ENCODE measurements at places on chromosomes 7 and 10.

DNA sequence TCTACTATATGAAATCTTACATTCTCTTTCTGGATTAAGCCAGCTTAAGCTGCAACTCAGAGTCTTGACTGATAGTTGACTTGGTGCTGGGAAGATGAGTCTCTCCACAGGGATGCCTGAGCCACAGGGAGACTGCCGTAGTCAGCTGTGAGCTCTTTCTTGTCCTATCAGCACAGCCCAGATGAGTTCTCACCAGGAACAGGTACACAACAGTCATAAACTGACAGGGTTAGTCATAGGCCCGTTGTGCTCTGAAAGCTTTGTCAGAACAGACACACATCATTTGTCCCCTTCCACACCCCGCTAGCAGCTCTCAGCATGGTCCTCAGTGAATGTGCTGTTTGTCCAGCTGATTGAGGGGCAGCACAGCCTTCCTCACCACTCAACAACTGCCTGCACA is 221.6 kb downstream of the RPS24 start:
- DNase-seq, result no peak

DNA sequence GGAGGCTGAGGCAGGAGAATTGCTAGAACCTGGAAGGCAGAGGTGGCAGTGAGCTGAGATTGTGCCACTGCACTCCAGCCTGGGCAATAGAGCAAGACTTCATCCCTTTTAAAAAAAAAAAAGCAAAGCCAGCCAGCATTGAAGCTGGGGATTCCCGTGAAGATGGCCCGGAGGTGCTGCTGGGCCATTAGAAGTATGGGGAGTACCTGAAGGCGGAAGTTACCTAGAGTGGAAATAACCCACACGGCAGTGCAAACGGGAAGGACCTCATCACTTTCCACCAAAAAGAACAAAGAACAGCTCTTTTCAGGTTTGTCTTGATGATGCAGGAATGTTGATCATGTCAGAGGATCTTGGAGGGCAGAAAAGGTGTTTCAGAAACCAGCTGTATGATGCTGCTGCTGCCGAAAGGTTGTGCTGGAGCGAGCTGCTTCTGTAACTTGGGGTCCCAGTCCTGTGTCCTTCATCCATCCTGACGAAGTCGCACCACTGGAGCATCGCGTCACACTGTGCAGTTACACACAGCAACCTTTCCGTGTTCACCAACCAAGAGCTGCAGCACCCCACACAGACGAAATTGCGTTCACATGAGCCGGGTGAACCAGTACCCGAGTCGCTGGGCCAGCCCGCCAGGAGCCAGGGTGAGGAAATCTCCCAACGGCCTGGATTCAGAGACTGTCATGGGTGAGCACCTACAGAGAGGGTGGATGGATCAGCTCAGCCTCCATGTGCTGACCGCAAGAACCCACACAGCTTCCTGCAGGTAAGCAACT is 8.2 kb downstream of the ZFAND2A start:
- DNase-seq, result no peak

- DNase-seq, result no peak
Observed at GRCh38 chr10:7477538-7478334, 66.9 kb upstream of the SFMBT2 start.

- DNase-seq, result no peak
Observed at GRCh38 chr10:80447436-80448190, 6.5 kb upstream of the TSPAN14 start.

- DNase-seq, result no peak
Observed at GRCh38 chr10:48480397-48481374, 124.2 kb downstream of the ARHGAP22 start.

- DNase-seq, result no peak
Observed at GRCh38 chr10:45197816-45198485, 117.5 kb downstream of the OR13A1 start.

DNA sequence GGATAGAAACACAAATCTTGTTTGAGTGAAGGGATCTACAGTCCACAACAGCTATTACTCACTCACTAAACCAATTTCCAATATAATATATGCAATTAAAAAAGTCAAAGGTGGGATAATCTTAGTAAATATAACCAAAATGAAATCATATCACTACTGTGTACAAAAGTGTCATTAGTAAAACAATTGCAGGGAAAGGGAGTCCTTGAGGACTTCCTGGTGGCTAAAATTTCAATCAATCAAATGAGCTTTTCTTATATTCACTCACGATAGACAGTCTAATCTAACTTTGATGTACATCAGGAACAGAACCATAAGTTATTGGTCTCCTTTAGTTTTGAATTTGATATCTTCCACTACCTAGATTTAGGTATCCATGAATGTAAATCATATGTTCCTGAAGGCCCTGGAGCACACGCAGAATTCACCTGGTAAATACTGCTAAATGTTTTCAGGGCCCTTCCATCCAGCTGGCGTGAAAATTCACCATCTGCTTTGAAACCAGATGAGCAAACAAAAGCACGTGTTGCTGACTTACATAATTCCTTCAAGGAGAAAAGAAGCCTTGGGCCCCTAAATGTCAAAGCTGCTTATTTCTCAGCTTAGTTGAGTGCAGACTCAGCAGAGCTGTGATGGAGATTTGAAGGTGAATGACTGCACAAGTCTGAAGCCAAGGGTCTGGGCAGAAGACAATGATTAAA is 159.3 kb upstream of the TMEM196 start:
- no peak for DNase-seq

- no peak for DNase-seq
Observed at GRCh38 chr10:127450644-127451043, 98.5 kb upstream of the NPS start.

DNA sequence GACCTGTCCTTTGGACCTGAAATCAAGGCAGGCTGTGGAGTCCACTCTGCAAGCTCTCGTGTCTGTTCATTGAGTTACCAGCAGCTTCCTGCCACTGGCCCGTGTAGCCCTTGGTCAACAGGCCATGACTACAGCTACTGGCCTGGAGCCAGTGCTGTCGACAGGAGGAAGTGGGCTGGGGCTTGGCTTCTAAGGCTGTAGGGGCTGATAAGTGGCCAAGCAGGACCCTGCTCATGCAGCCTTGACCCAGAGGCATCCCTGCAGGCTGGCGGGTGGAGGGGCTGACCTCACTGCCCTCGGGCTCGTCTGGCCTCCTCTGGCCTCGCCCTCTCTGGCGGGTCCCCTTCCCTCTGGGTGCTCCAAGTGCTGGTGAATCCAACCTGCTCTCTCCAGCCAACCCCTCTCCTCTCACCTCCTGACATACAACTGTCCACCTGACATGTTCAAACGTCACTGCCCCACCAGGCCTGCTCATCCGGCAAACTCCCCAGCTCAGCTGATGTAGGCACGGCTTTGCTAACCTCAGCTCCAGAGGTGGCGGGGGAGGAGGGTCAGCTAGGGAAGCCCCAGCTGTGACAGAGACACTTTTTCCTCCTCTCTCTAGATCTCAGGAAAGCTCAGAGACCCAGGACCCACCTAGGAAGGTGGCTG is 188.6 kb upstream of the LYZL2 start:
- DNase-seq, result no peak

DNA sequence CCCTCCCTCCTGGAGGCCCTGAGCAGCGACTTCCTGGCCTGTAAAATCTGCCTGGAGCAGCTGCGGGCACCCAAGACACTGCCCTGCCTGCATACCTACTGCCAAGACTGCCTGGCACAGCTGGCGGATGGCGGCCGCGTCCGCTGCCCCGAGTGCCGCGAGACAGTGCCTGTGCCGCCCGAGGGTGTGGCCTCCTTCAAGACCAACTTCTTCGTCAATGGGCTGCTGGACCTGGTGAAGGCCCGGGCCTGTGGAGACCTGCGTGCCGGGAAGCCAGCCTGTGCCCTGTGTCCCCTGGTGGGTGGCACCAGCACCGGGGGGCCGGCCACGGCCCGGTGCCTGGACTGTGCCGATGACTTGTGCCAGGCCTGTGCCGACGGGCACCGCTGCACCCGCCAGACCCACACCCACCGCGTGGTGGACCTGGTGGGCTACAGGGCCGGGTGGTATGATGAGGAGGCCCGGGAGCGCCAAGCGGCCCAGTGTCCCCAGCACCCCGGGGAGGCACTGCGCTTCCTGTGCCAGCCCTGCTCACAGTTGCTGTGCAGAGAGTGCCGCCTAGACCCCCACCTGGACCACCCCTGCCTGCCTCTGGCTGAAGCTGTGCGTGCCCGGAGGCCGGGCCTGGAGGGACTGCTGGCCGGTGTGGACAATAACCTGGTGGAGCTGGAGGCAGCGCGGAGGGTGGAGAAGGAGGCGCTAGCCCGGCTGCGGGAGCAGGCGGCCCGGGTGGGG is 2.2 kb downstream of the TRIM56 start:
- DNase-seq, result no peak

- no peak for DNase-seq
Observed at GRCh38 chr7:117929237-117929636, 56.0 kb upstream of the CTTNBP2 start.
